ENCODE measurements at places on chromosomes 5 and 9. TPM values are rescaled to one million over a fixed set of nuclear protein-coding genes. Genes with fewer than 3 reads are reported as not detected.

The CATSPER3 gene
- 0.11 TPM for total RNA-seq

The EQTN gene
- total RNA-seq = not detected

The NR5A1 gene
- total RNA-seq = not detected

The CARD9 gene
- 0.86 TPM for total RNA-seq

The ZDHHC11 gene
- total RNA-seq = not detected

The TCOF1 gene
- 42.3 TPM for total RNA-seq

The REEP2 gene
- total RNA-seq = 11.0 TPM

The MLLT3 gene
- 31.3 TPM for total RNA-seq

The GNG10 gene
- 122 TPM for total RNA-seq

The FOCAD gene
- 36.8 TPM for total RNA-seq

The FAM120A gene
- 79.0 TPM for total RNA-seq

The NMUR2 gene
- total RNA-seq = not detected

The KCTD16 gene
- total RNA-seq = 0.11 TPM

The STING1 gene
- total RNA-seq = 92.7 TPM

The PTPN3 gene
- total RNA-seq = 0.29 TPM

The CBY3 gene
- total RNA-seq = not detected

The INSL6 gene
- total RNA-seq = not detected

All from LHCN-M2 (cell line).